A549 (cell line): ENCODE measurements at places on chromosomes 7 and 10. TPM values are rescaled to one million over a fixed set of nuclear protein-coding genes. Genes with fewer than 3 reads are reported as not detected.

DNA sequence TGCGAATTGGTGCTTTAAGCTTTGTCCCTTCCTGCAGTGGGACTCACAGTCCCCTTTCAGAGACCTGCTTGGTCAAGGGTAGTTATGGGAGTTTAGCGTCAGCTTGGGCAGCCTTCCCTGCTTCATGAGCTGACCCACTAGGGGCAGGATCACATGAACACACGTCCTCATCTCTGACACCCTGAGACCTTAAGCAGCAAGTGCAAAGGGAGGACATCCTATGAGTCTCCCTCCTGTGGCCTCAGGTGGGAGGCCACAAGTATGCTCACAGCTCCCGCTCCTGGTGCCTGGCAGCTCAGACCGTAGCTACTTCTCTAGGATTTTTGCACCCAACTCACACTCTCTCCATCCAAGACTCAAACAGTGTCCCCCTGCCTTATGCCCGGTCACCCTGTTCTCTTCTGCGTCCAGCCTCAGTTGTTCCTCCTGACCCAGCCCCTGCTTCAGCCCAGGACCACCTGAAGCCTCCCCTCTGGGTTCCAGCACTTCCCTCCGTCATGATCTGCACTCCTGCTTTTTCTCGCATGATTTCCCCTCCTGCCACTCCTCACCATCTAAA lies 136.6 kb upstream of the FAM20C start:
- DNase-seq: no peak

DNA sequence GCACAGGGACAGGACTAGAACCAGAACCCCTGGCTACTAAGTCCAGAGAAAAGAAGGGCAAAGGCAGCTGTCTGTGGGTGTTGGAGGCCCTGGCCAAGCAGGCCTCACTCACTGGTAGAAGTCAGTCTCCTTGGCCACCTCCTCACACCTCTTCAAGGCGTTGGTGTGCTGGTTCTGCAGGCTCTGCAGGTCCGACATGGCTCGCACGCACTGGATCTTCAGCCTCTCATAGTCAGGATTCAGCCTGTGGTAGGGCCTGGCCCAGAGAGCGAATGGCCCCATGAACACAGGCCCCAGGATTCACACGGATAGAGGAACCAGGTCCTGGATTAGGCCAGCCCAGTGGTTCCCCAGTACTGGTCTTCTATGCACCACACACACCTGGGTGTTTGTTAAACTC lies 72.4 kb downstream of the DLG5 start:
- DNase-seq: no peak

- DNase-seq: no peak
Observed at GRCh38 chr10:101570428-101571270, 17.4 kb downstream of the POLL start.

DNA sequence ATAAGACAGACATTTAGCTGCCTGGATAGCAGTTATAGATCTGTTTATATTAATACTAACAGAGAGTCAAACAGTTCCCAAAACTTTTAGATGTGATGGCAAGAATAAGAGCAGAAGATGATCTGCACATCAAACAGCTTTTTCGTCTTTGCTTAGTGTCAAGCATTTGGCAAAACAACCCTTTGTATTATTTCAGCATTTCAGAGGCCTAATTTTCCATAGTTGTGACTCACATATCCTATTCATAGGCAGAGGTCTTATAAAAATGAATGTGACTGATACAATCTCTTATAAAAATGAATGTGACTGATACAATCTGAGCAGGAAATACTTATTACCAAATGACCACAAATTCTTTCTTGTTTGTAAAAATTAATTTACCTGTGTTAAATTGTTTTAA lies 71.2 kb downstream of the LRRTM3 start:
- DNase-seq: no peak

Gene TMEM176B
- polyA plus RNA-seq: not detected in 3 replicates
